Stimulated activated CD4-positive, alpha-beta T cell treated with anti-CD3 and anti-CD28 coated beads, Interleukin-15, amount 100 ng/mL, for 1 hour (primary cell): ENCODE measurements at places on chromosomes 12 and 14.

DNA sequence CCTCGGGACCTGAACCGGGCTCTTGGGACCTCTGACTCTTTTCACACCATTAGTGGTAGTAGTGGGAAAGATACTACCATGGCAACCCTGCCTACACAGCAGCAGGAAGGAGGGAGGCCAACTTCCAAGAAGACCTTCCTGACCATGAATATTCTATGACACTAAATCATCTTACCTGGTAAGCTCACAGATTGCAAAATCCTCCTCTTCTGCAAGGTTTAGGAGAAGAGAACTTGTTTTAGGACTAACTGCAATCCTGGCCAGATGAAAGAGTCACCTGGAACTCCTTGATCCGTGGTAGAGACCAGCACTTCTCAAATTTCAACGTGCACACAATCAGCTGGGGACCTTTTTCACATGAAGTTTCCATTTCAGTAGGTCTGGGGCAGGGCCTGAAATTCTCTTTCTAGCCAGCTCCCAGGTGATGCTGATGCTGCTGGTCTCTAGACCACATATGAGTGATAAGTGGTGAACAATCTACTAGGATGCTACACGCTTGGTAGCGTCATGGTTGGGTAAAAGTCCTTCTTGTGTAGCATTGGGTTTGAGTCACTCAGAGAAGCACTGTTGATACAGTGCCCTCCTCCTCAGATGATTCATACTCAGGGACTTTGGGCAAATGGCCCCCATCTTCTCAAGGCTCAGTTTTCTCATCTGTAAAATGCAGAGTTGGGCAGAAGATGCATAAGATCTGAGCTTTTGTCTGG, 35.6 kb upstream of the FICD start:
- DNase-seq, result no peak

GRCh38 chr14:57389646-57390036, 745 bp upstream of the NAA30 start:
- no peak for DNase-seq

DNA sequence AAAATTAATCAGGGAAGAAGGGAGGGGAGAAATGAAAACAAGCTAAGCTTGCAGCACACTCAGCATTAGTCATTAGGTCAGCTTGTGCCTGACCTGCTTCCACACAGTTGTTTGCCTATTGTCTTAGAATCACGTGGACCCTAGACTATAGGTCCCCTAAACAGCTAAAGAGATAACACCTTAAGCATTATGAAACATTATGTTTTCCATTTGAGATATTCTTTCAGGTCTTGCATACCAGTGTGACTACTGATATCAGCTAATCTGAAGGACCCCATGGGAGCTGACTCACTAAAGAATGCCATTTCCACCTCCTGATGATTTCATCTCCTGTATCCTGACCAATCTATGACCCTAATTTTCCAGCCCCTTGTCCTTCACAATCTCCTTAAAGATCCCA, 154.1 kb upstream of the FUT8 start:
- DNase-seq, result no peak

DNA sequence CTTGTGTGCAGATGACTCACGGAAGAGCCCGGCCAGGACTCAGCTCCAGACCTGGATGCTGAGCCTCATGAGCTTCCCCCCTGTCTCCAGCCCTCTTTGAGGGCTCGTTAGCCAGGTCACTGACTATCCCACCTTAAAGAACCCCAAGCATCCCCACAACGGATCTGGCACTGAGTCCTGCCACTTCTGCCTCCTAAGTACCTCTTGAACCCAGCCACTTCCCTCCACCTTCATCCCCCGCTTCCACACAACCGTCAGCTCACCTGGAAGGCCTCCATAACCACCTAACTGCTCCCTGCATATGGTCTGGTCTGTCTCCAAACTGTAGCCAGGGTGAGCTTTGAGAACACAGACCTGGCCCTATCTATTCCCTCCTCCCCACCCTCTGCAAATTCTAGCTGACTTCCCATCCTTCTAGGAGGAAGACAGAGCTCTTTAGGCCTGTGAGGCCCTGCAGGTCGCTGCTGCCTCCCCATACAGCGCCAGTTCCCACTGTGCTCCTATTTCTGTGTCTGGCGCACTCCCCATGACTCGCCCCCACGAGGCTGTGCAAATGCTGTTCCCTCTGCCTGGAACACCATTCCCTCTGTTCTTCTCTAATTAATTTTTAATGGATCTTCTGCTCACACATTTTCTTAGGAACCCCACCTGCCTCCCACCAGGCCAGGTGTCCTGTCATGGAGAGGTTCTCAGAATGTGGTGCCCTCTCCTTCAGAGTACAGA, 2.9 kb upstream of the HSP90AA1 start:
- DNase-seq, result no peak

DNA sequence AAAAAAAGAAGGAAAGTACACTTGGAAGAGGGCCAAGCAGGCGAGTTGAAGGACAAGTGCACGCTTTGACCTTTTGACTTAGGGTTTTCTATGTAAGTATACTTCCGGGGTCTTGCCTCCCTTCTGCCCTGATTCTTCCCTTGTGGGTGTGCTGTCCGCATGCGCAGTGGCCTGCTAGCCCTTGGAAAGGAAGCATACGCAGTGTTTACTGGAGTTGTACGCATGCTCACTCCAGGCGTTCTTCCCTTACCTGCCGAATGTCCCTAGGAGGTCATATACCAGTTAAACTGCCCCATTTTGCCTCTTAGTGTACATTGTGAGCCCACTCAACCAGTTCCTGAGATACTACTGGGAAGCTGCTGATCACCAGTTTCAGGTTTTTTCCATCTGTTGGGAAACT, 15.7 kb upstream of the DDHD1 start:
- no peak for DNase-seq

- no peak for DNase-seq
These were observed 83.5 kb upstream of the COCH start for GRCh38 chr14:30790827-30791226.

- no peak for DNase-seq
These were observed 101.3 kb downstream of the SCARB1 start for GRCh38 chr12:124762384-124762783.

- no peak for DNase-seq
These were observed 6.5 kb downstream of the CCDC60 start for GRCh38 chr12:119341020-119341419.

DNA sequence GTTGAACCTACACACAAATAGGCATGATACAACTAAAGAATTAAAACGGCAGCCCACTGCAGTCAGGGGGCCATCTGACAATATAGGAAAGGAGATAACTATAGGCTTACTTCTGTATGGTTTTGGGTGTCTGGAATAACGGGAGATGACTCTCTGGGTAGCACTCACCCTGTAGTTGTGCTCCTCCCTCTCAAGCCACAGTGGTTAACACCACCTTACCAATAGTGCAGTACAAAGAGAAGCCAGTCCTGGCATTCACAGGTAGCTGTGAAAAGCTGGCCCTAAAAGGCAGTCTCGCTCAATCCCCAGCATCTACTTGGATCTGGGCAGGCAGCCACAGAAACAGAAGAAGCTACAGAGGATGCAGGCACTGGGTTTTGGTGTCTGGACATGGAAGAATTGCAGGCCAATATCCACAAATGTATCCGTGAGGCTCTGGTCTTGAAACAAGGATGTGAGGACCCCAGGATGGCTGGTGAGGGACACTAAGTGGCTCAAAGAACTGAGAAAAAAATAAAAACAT, 93.0 kb downstream of the DPF3 start:
- no peak for DNase-seq

DNA sequence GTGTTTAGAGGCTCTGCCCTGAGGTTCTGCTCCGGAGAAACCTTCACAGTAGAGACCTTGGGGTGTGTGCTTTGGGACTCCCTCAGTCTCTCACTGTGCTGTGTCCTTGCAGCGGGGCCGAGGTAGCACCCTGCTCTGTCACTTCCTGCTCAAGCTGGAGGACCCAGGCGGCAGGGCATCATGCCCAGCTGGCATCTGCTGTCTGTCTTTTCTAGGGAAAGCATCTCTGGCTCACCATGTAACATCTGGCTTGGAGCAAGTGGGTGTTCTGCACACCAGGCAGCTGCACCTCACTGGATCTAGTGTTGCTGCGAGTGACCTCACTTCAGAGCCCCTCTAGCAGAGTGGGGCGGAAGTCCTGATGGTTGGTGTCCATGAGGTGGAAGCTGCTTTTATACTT, 124.5 kb downstream of the ESRRB start:
- DNase-seq, result no peak

DNA sequence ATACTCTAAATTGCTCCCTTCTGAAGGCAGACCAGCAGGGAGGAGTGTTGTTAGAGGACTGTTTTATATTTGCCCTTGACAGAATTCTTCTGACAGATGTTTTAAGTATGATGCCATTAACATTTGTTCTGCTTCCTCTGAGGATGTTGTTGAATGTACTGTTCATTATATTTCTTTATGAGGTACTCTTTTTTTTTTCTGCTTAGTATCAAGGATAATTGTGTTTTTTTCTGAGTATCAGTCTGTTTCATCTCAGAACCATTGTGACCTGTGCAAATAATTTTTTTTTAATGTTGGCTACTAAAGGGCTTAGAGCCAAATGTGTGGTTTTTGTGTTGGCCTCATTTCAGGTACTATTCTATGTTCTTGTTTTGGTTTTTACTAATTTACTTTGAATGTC, 10.6 kb downstream of the METAP2 start:
- DNase-seq, result no peak

DNA sequence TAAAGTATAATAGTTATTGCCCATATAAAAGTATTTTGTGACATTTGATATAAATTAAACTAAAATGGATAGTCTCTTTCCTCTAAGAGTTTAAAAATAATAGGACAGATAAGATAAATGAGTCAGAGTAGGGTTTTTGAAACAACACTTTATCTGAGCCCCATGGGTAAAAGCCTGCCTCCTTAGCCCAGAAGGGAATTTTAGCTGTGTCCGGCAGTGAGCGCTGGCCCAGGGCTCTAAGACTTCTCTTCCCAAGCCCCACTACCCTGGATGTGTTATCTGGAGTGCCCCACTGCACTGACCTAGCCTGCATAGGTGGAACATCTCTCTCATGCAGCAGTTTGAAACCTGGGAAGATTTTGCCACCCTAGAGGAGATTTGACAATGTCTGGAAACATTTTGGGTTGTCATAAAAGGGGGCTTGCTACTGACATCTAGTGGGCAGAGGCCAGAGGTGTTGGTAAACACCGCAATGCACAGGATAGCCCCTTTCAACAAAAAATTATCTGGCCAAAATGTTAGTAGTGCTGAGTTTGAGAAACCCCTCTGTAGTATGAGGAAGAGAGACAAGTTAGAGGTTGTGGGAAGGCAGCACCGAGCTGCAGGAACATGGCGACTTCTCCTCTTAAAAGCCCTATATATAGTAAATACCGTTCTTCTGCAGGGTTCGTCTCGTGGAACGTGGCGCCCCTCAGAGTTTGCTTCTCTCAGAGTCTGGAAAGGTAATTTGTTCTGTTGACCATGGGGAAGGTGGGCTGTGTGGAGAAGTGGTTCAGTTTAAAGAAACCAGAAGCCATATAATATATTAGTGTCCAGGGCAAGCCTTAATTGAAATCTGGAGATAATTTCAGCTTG, 29.3 kb upstream of the ATF1 start:
- no peak for DNase-seq

DNA sequence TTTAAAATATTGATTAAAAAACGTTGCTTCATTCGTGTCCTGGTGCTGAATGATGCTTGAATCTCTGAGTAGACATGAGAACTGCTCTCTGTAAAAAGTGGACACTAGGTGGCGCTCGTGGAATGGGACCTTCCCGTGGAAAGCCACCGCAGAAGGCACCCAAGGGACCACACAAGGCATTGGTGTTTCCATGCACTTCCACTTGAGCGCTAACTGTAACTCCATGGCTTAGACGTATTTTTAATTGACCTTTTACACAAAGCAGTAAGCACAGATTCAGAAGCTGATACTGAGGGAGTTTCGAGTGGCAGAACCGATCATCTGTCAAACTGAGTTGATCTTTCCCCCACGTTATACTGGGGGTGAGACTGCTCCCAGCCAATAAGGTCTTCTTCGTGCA, 135.3 kb downstream of the PRKCH start:
- DNase-seq, result peak; percentile 55

- DNase-seq, result no peak
These were observed 42.0 kb upstream of the ELK3 start for GRCh38 chr12:96152164-96152563.

DNA sequence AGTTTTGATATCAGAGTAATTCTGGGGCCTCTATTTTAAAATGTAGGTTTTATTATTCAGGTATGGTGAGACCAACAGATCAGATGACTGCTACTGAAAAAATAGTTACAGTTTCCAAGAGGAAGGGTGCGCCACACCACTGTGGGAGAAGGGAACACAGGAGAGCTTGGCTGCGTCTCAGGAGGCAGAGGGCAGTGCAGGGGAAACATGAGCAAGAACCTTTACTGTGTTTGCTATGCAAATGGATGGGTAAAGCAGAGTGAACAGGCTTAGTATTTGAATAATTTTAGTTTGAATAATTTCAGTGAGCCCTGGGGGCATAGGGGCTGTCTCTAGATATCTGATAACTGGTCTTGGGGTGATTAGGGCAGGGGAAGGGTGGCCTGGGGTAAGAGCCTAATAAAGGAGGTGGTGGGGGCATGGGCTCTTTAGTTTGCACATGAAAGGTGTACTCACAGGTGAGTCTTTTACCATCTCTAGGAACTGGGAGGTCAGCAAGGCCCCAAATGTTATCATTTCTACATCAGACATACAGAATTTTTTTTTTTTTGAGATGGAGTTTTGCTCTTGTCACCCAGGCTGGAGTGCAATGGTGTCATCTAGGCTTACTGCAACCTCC, 196.8 kb upstream of the NEDD1 start:
- no peak for DNase-seq

DNA sequence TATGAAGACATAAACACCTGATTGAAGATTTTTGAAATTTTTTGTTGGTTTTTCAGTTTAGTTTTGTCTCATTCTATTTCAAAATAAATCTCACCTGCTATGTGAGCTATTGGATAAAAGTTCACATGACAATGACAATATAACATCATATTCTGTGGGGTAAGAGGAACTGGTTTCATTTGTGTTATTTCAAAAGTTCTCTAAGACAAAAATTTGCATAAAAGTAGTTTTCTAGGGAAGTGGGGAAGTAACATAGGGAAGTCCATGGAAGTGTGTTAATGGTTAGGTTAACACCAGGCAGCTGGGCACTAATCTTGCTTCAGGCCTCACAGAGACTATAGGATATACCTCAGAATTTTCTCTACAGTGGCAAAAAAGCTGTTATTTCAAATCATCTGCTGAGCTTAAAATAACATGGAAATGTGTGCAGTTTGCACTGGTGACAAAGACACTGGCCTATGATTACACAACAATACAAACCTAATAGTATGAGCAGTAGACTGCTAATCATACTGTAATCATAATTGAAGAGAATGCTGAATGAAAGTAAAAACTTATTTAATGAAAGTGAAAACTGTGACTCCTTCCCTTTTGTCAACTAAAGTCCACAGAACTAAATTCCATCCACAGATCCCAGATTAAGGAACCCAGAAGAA, 710.6 kb upstream of the TMEM132C start:
- no peak for DNase-seq

DNA sequence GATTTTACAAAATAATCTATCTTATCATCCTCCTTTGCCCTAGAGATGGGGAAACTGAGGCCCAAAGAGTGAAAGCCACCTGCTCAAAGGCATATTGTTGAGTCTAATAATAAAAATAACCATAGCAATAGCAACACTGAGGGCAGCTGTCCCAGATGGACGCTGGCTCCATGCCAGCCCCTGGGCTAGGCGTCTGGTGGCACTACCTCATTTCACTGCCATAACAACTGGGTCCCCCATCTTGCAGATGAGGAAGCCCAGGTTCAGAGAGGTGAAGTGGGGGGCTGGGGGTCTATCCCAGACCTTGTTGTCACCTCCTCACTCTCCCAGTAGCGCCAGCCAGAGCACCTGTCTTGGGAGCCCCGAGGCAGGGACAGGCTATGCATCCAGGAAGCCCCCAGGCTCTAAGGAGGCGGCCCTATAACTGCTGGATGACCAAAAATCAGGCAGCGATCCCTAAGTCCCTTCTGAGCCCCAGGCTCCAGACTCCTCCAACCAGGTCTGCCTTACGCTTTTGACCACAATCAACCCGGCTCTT, 12.8 kb downstream of the BDKRB2 start:
- DNase-seq, result no peak
